Mesangial cell (primary cell): ENCODE measurements at places on chromosomes 1 and 21. TPM values are rescaled to one million over a fixed set of nuclear protein-coding genes. Genes with fewer than 3 reads are reported as not detected.

Gene PEAR1
- total RNA-seq: 18.0 and 26.7 TPM in 2 replicates

Gene CELA2A
- total RNA-seq: not detected in 2 replicates

Gene TTC22
- total RNA-seq: under 0.01 and 0.76 TPM in 2 replicates

Gene COL6A2
- 187 and 256 TPM in 2 replicates for total RNA-seq

Gene CYP4Z1
- total RNA-seq: not detected in 2 replicates

Gene PTGER3
- not detected in 2 replicates for total RNA-seq

Gene TNNI3K
- under 0.01 and 1.1 TPM in 2 replicates for total RNA-seq

Gene NES
- 13.4 and 31.9 TPM in 2 replicates for total RNA-seq

Gene CHRM3
- under 0.01 and 1.3 TPM in 2 replicates for total RNA-seq

Gene GON4L
- 12.1 and 17.5 TPM in 2 replicates for total RNA-seq

Gene ZBTB7B
- total RNA-seq: 19.1 and 23.5 TPM in 2 replicates

Gene NECTIN4
- total RNA-seq: under 0.01 and 0.16 TPM in 2 replicates

Gene RUNX1
- 14.3 and 28.4 TPM in 2 replicates for total RNA-seq

Gene INTS11
- total RNA-seq: 114 and 130 TPM in 2 replicates

Gene RGS1
- not detected in 2 replicates for total RNA-seq

Gene LCE2C
- not detected in 2 replicates for total RNA-seq

Gene HAO2
- not detected in 2 replicates for total RNA-seq

Gene RGS13
- not detected in 2 replicates for total RNA-seq

Gene CAMK1G
- total RNA-seq: 0.51 TPM in 1 of 2 replicates, not detected in the other

Gene KANK4
- total RNA-seq: 0.16 and 3.2 TPM in 2 replicates

Gene CACNA1E
- not detected in 2 replicates for total RNA-seq

Gene PLA2G2C
- total RNA-seq: not detected in 2 replicates

Gene B3GALT5
- 7.5 and 24.1 TPM in 2 replicates for total RNA-seq

Gene DUSP10
- 6.6 and 7.3 TPM in 2 replicates for total RNA-seq

Gene CHAF1B
- total RNA-seq: 2.3 and 12.1 TPM in 2 replicates

Gene CNR2
- not detected in 2 replicates for total RNA-seq

Gene WLS
- total RNA-seq: 42.0 and 47.7 TPM in 2 replicates

Gene SIPA1L2
- total RNA-seq: 10.8 and 29.8 TPM in 2 replicates

Gene REN
- total RNA-seq: 0.13 TPM in 1 of 2 replicates, not detected in the other

Gene TENT5C
- total RNA-seq: under 0.01 TPM in 1 of 2 replicates, not detected in the other

Gene LAMC2
- 43.6 and 203 TPM in 2 replicates for total RNA-seq

Gene TRMT1L
- total RNA-seq: 6.6 and 12.4 TPM in 2 replicates

Gene DNASE2B
- 0.16 TPM in 1 of 2 replicates, not detected in the other for total RNA-seq

Gene RHBG
- total RNA-seq: not detected in 2 replicates

Gene LCE3E
- total RNA-seq: not detected in 2 replicates

Gene S100A2
- total RNA-seq: 3.5 and 21.7 TPM in 2 replicates

Gene FMO5
- total RNA-seq: 0.16 and 2.2 TPM in 2 replicates
